ENCODE measurements at places on chromosomes 12 and 14. TPM values are rescaled to one million over a fixed set of nuclear protein-coding genes. Genes with fewer than 3 reads are reported as not detected.

DNA sequence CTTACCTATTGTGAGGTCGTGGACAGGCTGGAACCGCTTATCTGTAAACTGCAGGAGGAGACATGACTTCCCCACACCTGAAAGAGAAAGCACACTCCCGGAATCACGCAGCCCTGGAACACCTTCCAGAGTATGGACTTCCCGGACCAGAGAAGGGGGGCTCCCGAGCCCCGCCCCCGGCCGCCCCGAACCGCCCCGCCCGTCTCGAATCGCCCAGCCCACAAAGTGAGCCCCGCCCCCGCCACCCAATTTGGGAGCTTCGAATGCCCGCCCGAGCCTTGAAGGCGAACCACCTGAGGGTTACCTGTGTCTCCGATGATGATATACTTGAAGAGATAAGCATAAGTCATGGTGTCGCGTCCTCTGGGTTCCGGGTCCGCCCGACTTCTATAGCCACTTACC is 235 bp downstream of the RAB2B start:
- peak; percentile 88 for DNase-seq

Gene P2RX2
- total RNA-seq: not detected

- no peak for DNase-seq
Measured at GRCh38 chr14:55722054-55722453, 142.0 kb downstream of the KTN1 start.

GRCh38 chr12:27781680-27782079 is 1.6 kb upstream of the MANSC4 start:
- DNase-seq: no peak

DNA sequence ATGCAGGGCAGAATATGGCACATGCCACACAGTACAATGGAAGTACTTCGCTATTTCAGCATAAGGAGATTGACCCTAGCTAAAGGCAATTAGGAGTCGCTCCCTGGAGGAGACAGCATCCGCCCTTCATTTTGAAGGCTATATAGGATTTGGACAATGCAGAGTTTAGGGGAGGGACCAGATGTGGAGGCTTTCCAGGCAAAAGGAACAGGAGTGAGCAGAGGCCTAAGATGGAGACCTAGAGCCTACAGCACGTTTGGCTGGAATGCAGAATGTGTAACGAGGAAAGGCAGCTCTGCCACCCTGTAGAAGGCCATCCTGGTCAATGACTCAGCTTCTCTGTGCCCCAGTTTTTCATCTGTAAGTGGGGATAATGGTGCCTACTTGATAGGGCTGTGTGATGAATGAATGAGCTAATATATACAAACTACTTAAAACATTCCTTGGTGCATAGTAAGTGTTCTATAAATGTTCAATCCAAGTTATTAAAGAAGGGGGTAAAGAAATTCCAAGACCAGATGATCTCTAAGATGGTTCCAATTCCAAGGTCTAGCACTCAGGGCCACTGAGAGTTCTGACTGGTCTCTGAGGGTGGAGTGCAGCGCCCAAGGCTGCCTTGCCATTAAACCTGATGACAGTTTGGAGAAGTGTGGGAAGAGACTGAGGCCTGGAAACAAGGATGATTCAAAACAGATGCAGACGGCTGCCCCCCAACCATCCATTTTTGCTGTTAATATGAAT is 54.3 kb upstream of the FRMD6 start:
- DNase-seq: no peak

- DNase-seq: no peak
Measured at GRCh38 chr14:55066223-55066622, 14.8 kb downstream of the MAPK1IP1L start.

DNA sequence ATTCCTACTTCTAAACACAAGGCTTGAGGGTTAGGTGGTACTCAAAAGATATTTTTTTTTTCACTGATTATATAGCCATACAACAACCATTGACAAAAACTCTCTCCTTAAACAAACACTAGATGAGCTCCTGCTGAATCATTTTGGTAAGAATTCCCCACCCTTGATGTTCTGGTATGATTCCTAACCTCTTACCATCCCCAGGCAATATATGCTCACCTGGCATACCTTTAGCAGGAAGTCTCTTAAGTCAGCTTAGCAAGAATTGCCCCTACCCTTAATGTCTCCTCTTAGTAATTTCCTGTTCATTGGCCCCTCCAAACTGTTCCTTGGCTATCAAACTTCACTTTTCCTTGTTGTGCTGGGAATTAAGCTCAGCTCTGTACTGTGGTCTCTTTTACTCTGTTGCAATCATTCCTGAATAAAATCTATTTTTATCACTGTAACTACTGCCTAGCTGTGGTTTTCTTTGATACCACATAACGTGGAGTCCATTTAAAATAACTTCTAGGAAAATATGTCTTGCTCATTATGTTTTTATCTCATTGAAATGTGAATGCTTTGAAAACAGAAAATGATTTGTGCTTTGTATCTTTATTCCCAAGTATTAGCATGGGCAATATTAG is 712.6 kb downstream of the SLC16A7 start:
- no peak for DNase-seq

GRCh38 chr12:132907216-132907615 is 19.8 kb upstream of the CHFR start:
- peak; percentile 50 for DNase-seq

Gene CDKN3
- total RNA-seq: 0.69 TPM

Gene KRT81
- total RNA-seq: not detected

DNA sequence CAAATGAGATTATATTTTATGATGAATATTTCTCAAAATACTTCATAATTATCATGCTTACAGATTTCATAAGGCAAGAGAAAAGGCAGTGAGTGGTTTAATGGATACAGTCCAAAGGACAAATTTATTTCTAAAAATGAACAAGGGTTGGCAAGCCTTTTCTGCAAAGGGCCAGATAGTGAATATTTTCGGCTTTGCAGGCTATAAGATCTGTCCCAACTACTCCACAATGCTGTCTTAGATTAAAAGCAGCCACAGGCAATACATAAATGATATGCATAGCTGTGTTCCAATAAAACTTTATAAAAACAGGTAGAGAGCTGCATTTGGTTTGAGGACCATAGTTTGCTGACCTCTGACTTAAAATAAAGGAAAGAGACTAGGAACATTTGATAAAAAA is 42.9 kb upstream of the STK38L start:
- no peak for DNase-seq

Gene LALBA
- not detected for total RNA-seq

Gene TTC6
- not detected for total RNA-seq

GRCh38 chr14:40119321-40119720 is 687.1 kb upstream of the FBXO33 start:
- DNase-seq: no peak

Gene ACTR10
- 79.3 TPM for total RNA-seq

Gene KIF5A
- not detected for total RNA-seq

DNA sequence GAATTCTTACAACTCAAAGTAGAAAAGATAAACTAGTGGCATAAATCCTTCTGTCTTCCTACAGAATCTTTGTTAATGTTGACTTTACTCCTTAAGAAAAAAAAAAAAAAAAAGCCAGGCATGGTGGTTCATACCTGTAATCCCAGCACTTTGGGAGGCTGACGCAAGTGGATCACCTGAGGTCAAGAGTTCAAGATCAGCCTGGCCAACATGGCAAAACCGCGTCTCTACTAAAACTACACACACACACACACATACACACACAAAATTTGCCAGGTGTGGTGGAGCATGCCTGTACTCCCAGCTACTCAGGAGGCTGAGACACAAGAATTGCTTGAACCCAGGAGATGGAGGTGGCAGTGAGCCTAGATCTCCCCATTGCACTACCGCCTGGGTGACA is 17.7 kb upstream of the SPTSSA start:
- DNase-seq: no peak

DNA sequence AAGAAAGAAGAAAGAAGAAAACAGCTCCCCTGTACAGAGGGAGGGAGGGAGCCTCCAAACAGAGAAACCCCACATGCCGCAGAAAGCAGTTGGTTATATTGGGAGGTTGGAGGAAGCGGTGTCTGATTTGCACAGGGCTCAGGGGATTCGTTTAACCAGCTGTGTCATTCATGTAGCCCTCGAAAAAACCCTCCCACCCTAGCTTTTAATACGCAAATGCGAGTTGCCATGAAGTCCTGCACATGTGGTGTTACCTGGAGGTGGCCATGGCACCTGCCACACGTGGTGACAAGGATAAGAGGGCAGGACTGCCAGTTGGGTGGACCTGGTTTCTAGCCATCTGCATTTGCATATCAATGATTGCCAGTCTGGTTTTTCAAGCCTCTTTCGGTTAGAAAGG is 40.9 kb downstream of the TMEM30B start:
- no peak for DNase-seq

DNA sequence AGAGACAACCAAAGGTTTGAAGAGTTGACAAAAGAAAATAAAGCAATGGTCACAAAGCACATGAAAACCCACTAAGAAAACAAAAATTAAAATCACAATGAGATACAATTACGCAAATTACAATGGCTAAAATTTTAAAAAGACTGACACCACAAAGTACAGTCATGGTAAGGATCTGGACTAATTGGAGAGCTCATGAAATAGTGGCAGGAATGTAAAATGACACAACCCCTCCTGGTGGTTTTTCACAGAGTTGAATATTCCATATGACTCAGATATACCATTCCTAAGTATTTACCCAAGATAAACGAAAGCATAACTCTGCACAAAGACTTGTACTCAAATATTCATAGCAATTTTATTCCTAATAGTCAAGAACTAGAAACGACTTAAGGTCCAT is 65.9 kb downstream of the NOVA1 start:
- DNase-seq: no peak
